ENCODE measurements at places on chromosomes 16 and 17.

GRCh38 chr16:80100186-80100585 is 440.6 kb upstream of the DYNLRB2 start:
- DNase-seq = no peak

- no peak for DNase-seq
These were observed 52.1 kb downstream of the CUEDC1 start for GRCh38 chr17:57902800-57903759.

DNA sequence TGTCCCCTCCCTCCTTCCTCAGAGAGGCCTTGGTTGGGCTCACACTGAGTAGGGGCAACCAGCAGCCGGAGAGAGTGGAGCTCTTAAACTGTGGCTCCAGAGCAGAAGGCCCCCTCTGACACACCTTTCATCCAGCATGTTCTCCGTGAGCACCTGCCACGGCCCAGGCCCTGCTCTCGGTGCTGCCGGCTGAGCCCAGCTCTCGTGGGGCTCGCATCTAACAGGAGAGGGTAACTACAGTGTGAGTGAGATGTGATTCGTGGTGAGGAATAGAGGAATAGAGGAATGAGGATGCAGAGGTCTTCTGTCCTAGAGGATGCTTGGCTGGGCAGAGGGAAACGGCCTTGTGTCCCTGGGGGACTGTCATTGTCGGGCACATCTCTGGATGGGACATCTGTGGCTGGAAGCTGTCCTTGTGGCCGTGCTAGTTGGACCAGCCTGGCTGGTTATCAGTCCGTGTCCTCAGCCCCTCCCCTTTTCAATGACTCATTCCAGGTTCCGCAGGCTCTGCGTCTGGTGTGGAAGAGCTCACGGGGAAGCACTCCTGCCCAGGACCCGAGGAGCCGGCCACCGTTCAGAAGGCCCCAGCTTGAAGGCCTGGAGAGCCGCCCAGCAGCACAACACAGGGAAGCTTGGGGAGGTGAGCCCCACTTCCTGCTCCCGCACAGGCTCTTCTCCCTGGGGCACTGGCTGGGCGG is 11.9 kb upstream of the DNASE1 start:
- DNase-seq = no peak

DNA sequence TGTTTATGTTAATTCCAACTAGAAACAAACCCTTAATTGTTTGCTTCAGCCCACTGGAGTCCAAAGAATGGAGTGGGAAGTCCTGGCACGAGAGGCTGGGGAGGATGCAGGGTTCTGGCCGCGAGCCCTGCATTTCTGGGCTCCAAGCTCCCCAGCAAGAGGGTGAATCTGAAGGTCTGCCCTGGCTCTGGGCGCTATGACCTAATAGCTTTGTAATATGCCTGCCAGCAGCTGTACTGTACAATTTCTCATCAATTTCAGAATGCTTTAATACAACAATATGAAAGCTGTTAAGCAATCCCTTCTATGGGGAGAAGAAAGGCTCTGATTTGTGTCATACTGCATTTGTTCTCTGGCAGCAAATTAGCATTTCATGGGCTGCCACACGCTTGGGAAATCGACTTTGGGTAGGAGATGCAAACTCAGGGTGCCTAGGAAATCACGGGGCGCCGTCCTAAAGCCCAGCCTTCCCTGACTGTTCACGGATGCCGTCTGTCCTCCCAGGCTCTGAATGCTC is 43.8 kb downstream of the NDEL1 start:
- no peak for DNase-seq

- DNase-seq = no peak
These were observed 138.3 kb downstream of the KCNJ2 start for GRCh38 chr17:70307430-70308225.

DNA sequence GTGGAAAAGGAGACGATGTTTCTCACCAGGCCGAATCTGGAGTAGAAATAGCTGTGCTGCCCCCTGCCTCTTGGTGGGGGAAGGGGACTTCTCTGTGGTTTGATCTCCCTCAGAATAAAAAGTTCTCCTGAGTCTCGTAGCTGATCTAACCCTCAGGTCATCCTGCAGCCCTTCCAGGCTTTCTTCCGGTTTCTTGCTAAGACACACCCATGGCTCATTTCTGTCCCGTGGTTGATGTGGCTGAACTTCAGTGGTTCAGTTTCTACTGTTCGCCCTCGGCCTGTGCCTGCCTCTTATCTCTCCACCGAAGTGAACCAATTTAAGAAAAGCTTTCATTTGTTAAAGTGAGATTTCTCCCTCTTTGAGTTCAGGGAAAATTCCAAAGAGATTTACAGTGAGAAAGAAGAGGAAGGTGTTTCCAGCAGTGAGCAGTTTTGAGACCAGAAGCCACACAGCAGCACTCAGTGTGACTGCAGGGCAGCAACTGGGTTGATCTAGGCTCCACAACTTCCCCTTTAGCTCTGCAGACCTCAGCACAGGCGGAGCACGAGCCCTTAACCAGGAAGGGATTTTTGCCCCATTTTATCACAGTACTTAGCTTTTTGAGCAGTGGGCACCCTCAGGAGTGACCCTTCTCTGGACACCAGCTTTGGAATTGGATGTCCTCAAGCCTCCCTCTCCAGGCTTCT is 34.9 kb upstream of the CACNG5 start:
- no peak for DNase-seq

DNA sequence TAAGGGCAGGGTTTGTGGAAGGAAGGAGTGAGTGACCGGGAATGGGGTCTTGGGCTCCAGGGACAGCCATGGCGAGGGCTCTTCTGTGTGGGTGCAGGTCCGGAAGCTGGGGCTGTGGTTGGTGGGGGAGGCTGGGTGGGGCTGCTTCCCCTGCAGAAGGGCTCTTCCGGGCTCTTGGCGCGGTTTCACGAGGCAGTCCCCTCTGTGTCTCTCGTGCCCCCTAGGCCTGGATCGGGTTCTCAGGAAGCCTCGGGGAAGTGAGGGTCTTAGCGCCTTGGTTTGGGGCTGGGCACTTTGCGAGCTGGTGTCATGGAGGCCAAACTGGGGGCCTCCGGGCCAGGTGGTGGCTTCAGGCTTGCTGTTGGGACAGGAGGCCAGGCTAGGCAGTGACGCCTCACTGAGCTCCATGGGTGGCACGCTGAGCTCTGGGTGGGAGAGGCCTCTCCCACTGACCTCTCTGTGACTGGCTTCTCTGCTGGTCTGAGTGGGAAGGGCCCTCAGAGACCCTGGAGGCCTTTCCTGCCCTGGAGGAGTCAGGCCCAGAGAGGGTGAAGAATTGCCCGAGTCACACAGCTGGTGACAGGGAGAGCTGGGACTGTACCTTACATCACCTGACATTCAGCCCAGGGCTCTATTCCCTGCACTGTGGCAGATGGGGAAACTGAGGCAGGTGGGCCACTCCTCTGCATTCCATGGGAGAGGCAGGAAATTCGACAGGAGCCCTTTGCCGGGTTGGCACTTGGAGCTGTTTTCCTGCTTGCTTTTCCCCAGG is 8.2 kb downstream of the ADCY7 start:
- DNase-seq = no peak

- no peak for DNase-seq
These were observed 40.3 kb upstream of the SNN start for GRCh38 chr16:11627822-11628457.

GRCh38 chr17:65433592-65433991 is 127.9 kb downstream of the AXIN2 start:
- no peak for DNase-seq

DNA sequence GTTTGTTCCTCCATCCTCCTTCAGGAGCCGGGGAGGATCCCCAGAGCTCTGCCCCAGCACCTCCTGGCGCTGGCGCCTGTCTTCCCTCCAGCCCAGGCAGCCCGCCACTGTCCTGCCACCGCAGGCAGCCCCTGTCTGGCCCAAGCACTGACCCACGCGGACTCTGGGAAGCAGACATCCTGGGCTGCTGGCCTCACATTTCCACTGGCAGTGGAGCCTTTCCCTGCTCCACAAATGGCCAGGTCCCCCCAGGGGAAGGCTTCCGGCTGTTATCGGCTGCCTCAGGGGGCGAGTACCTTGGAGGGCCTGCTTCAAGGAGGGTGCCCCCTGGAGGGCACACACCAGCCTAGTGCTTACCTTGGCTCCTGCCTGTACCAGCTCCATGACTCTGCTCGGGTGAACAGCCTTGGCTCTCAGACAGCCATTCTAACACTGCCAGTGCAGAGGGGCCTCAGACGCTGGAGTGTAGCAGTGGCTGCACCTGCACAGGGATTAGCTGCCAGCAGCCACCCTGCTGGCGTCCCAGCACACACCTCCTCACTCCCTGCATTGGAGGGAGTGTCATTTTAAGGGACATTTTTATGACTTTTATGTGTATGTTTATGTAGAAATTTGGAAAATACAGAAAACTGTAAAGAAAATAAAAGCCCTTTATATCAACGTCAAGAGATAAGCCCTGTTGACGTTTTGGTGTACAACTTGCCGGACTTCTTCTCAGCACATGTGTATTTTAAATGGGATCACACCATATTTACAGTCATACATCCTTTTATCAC is 21.0 kb downstream of the ACE start:
- no peak for DNase-seq

DNA sequence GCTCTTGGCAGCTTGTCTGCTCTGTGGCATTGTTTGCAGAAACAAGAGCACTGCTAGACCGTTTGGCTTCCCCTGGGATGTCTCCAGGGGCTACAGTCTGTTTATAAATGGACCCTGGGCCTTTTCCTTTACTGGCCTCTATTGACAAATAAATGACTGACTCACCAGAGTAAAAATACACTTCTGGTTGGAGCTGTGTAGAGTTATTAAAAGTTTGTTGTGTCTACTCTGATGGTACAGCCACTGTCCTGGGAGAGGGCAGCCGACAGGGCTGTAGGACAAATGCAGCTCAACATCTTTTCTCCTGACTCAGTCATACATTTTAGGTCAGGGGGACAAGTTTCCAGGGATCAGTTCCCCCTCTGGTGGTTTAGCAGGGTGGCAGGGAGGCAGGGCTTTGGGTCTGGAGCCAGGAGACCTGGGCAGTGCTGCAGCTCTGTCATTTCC is 30.0 kb downstream of the FOXL1 start:
- DNase-seq = no peak

DNA sequence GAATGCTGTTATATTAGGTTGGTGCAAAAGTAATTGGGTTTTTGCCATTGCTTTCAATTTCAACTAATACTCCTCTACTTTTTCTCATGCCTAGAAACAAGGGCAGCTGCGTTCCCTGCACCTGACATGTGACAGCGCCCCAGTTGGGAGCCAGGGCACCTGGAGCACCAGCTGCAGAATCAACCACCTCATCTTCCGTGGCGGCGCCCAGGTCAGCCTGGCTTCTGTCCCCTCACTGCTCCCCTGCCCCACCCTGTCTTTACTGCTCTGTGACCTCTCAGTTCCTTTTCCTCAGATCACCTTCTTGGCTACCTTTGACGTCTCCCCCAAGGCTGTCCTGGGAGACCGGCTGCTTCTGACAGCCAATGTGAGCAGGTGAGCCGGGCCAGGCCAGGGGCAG is 16.4 kb upstream of the ITGAD start:
- no peak for DNase-seq

DNA sequence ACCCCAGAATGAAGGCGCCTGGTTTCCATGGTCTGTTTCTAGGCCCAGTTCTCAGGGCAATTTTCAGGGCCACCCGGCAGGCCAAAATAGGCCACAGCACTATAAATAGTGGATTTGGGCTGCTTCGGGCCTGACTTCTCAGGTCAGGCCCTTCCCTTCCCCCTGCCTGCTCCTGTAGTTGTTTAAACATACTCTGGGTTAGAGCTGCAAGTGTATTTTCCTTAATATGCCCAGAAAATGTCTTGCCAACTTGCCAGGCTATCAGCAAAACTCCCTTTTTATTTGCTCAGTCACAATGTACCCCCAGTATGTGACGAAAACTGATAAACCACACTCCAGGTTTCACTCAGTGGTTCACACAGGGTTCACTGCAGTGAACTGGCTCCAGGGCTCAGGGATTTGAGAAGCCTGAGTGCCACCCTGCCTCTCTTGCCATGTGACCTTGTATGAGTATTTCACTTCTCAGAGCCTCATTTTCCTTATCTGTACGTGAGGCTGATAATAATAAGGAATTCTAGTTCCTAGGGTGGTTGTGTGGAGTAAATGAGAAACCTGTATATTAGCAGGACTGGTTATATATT is 76.5 kb downstream of the GPRC5B start:
- no peak for DNase-seq

DNA sequence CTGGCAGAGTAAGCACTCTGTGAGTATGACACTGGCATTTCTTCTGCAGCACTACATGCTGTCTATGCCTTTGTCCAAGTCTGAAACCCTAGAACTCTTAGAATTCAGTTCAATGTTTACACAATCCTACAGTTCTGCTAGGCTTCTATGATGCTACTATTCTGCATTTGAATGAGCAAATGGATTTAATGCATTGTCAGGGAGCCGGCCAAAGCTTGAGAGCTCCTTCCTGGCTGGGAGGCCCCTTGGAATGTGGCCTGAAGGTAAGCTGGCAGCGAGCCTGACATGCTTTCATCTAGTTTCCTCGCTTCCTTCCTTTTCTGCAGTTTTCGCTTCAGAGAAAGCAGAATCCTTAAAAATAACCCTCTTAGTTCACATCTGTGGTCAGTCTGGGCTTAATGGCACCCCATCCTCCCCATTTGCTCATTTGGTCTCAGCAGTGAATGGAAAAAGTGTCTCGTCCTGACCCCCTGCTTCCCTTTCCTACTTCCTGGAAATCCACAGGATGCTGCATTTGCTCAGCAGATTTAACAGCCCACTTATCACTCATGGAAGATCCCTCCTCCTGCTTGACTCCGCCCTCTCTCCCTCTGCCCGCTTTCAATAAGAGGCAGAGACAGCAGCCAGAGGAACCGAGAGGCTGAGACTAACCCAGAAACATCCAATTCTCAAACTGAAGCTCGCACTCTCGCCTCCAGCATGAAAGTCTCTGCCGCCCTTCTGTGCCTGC is at the start of gene CCL2:
CCL2 (plus strand) TSS at position 635 of the 730 bp plus-strand sequence; CDS start at position 700, 65 bp downstream.
- DNase-seq = peak; percentile 28

DNA sequence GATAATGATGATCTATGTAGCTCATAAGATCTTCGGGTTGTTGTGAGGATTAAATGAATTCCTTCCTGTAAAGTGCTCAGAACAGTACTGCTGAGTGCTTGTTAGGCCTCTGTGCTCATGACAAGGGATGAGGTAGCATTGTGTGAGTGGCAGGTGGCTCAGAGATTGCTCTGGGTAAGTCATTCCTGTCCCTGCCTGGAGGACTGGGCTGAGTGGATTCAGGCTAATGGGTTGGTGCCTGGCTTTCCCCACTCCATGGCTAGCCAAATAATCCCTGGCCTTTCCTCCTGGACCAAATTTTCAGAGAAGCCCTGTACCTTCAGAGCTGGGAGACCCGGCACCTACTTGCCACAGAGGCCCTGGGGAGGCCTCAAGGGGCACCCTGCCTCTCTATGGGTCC is 1.3 kb upstream of the CCDC92B start:
- no peak for DNase-seq

- DNase-seq = no peak
These were observed 8.2 kb upstream of the RPL27 start for GRCh38 chr17:42989726-42990652.

DNA sequence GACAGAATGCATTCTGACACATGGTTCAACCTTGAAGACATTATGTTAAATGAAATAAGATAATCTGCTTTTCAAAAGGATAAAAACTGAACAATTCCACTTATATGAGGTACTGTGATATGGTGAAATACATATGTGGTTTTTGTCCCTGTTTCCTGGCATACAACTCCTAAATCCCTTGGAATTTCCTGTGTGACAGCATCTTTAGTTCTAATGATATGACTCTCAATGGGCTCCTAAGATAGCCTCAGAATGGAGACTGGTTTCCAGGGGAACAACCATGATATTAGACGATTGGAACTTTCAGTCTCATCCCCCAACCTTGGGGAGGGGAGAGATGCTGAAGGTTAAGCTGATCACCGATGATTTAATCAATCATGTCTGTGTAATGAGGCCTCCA is 37.7 kb upstream of the PHLPP2 start:
- no peak for DNase-seq

GRCh38 chr17:77923776-77924513 is 34.6 kb upstream of the TNRC6C start:
- DNase-seq = no peak

Measured in neural crest cell (in vitro differentiated cells).